ENCODE measurements at places on chromosomes 16 and 17. TPM values are rescaled to one million over a fixed set of nuclear protein-coding genes. Genes with fewer than 3 reads are reported as not detected.
A peak's percentile ranks its signal among the peaks of the same experiment; 100 is the strongest.

GRCh38 chr17:75517297-75517865 lies 1.1 kb downstream of the TSEN54 start:
- H3K36me3 ChIP-seq: no peaks in the 10 kb centered on the region
- DNase-seq: no peak
- H3K27ac ChIP-seq: peak overlapping the region; percentile 92
- peaks cover 32% of the 10 kb centered on the region for H3K4me1 ChIP-seq

DNA sequence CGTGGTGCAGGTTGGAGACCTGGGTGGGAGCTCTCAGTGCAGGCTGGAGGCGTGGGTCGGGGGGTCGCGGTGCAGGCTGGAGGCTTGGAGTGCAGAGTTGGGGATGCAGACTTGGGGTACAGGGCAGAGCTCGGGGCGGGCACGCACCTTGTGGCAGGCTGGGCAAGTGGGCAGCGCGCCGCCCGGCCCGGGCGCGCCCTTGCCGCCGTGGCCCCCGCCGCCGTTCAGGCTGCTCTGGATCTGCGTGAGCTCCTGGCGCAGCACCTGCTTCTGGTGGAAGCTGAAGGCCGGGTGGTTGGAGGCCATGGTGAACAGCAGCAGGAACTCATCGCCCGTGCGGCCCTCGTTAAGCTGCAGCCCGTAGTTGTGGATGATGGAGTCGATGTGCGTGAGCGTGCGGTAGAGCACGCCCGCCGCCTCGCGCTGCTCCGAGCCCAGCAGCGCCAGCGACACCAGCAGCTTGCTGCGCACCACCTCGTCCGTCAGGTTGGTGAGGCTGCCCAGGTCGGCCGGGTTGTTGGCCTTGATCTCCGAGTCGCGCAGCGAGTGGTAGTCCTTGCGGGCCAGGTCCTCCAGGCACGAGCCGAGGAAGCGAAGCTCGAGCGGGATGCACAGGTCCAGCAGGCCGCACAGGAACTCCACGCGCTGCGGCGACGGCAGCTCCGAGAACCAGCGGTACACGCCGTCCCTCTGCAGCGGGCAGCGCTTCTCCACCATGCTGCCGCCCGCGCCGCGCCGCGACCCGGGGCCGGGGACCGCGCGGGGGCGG lies 1.1 kb downstream of the ZCCHC14 start:
- peak; percentile 47 for DNase-seq
- peak overlapping the region; percentile 6 for H3K4me3 ChIP-seq
- H3K27ac ChIP-seq: no peak overlapping the region
- no peaks in the 10 kb centered on the region for H3K27me3 ChIP-seq

CDK3 gene
- 16.6 TPM for polyA plus RNA-seq

- no peaks in the 10 kb centered on the region for H3K36me3 ChIP-seq
- no peaks in the 10 kb centered on the region for H3K27me3 ChIP-seq
- DNase-seq: no peak
Measured at GRCh38 chr17:31673076-31673475, 186.0 kb downstream of the COPRS start.

- H3K36me3 ChIP-seq: no peaks in the 10 kb centered on the region
- peak; percentile 58 for DNase-seq
- no peaks in the 10 kb centered on the region for H3K4me1 ChIP-seq
- H3K27me3 ChIP-seq: no peaks in the 10 kb centered on the region
Measured at GRCh38 chr16:74700438-74701225, at the start of gene MLKL. MLKL (minus strand) TSS chr16:74700862; CDS start chr16:74695757, 5,105 bp downstream.

GRCh38 chr17:5122586-5123342 lies 6.9 kb downstream of the USP6 start:
- peaks cover 7% of the 10 kb centered on the region for H3K4me1 ChIP-seq
- no peaks in the 10 kb centered on the region for H3K36me3 ChIP-seq
- peak overlapping the region; percentile 72 for H3K4me3 ChIP-seq
- peak overlapping the region; percentile 71 for H3K27ac ChIP-seq

DNA sequence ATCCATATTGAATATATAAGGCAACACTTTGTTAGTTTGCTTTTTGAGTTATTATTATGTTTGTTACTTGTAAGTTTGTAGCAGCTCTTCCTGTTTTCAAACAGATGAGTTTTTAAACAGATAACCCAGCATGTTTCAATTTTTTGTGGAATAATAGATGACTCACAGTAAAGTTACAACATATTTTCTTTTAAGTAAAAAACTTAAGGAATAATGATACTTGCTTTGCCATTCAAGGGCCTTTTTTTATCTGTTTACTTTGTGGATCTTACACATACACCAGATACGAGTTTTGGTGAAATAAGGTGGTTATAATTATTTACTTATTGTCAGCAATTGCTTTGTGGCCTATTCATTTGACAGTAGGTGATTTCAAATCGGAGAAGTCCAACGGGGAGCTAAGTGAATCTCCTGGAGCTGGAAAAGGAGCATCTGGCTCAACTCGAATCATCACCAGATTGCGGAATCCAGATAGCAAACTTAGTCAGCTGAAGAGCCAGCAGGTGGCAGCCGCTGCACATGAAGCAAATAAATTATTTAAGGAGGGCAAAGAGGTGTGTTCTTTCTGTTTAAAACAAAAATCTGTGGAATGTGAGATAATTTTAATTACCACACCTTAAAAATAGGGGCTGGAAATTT lies 66.3 kb downstream of the BPTF start:
- peaks cover 4% of the 10 kb centered on the region for H3K4me1 ChIP-seq
- peak; percentile 53 for DNase-seq
- no peaks in the 10 kb centered on the region for H3K27me3 ChIP-seq
- H3K27ac ChIP-seq: no peak overlapping the region
- no peak overlapping the region for H3K4me3 ChIP-seq

- no peaks in the 10 kb centered on the region for H3K36me3 ChIP-seq
- H3K27ac ChIP-seq: no peak overlapping the region
- no peak for DNase-seq
- H3K27me3 ChIP-seq: no peaks in the 10 kb centered on the region
Measured at GRCh38 chr17:78763561-78763960, 18.5 kb downstream of the CYTH1 start.

DNA sequence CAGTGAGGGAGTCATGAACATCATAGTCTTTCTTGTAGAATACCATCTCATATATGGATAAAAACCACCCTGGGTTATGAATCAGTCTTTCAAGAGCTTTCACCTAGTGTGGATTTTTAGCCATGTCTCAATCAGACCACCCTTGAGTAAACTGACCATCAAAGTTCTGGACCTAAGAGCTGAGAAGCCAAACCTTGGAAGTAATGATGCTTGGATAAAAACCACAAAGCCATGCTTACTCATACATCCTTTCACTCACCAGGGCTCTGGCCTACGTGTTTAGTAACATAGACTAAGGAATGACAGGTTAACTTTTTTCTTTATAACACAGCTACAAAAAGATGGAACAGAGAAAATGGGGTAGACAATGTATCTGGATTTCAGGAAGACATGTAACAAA lies 167.2 kb downstream of the STX8 start:
- H3K27ac ChIP-seq: no peak overlapping the region
- H3K36me3 ChIP-seq: no peaks in the 10 kb centered on the region
- no peak for DNase-seq
- H3K27me3 ChIP-seq: no peaks in the 10 kb centered on the region
- no peak overlapping the region for H3K4me3 ChIP-seq

DNA sequence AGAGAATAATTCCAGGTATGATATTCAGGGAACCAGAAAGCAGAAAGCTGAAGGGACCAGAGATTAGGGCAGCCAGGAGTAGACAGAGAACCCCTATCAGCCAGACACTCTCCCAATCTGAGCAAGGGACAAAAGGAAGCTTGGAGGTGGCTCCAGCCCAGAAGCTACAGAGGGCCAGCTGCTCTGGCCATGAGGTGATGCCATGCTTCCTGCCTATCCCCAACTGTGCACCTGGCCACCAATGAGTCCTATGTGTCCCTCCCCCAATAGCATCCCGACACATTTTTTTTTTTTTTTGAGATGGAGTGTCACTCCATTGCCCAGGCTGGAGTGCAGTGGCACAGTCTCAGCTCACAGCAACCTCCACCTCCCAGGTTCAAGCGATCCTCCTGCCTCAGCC lies 30.0 kb downstream of the NSMCE1 start:
- no peak for DNase-seq
- no peaks in the 10 kb centered on the region for H3K36me3 ChIP-seq
- H3K4me3 ChIP-seq: no peak overlapping the region
- H3K27me3 ChIP-seq: no peaks in the 10 kb centered on the region
- H3K27ac ChIP-seq: no peak overlapping the region

- DNase-seq: no peak
- no peaks in the 10 kb centered on the region for H3K36me3 ChIP-seq
- no peaks in the 10 kb centered on the region for H3K27me3 ChIP-seq
- H3K27ac ChIP-seq: no peak overlapping the region
- H3K4me1 ChIP-seq: no peaks in the 10 kb centered on the region
Measured at GRCh38 chr16:55839115-55839514, 6.2 kb upstream of the CES1 start.

DNA sequence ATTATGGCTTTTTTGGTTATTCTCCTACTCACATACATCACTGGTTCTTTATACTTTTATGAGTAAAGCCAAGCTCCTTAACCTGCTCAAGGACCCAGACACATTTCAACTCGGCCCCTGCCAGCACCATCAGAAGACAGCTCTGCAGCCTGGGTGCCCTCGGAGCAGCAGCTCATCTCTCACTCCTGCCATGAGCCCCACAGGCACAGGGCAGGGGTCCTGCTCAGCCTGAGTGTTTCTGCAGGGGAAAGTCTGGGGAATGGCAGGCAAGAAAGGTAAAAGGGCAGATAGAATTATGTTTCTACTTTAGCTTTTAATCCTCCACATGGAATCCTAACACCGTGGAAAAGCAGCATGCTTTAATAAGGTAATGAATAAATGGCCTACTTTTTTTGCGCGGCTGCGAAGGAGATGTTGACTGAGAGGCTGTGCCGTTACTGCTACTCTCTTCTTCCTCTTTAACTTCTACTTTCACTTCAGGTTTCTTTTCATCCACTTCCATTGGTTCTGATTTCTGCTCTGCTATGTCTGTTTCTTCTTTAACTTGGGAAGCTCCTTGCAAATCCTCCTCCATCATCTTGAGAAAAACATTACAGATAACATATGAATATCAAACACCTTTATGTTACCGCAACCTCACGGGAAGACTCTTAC lies 50.1 kb upstream of the TRAP1 start:
- H3K4me1 ChIP-seq: no peaks in the 10 kb centered on the region
- no peaks in the 10 kb centered on the region for H3K27me3 ChIP-seq
- DNase-seq: no peak
- peaks cover 4% of the 10 kb centered on the region for H3K36me3 ChIP-seq
- no peak overlapping the region for H3K4me3 ChIP-seq

DNA sequence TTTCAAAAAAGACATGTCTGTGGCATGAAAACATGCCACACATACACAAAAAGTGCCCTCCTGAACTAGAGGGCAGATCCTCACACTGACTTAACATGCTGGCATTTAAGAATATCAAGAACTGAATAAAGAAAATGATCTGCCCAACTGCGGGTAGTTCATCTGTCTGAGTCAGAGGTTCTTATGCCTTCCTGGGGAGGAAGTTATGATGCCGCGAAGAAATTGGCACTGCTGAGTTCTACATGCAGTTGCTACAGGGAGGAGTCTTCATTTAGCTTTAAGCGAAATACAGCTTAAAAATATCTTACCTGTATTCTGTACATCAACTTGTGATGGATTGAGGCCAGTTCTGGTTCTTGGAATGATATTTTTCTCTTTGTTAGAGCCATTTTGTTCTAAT lies 6.3 kb downstream of the ALDH3A2 start:
- H3K4me3 ChIP-seq: no peak overlapping the region
- H3K36me3 ChIP-seq: no peaks in the 10 kb centered on the region
- H3K4me1 ChIP-seq: peaks cover 26% of the 10 kb centered on the region
- H3K27ac ChIP-seq: no peak overlapping the region
- DNase-seq: no peak
- H3K27me3 ChIP-seq: no peaks in the 10 kb centered on the region

ZNF423 gene
- 11.3 TPM for polyA plus RNA-seq

DNA sequence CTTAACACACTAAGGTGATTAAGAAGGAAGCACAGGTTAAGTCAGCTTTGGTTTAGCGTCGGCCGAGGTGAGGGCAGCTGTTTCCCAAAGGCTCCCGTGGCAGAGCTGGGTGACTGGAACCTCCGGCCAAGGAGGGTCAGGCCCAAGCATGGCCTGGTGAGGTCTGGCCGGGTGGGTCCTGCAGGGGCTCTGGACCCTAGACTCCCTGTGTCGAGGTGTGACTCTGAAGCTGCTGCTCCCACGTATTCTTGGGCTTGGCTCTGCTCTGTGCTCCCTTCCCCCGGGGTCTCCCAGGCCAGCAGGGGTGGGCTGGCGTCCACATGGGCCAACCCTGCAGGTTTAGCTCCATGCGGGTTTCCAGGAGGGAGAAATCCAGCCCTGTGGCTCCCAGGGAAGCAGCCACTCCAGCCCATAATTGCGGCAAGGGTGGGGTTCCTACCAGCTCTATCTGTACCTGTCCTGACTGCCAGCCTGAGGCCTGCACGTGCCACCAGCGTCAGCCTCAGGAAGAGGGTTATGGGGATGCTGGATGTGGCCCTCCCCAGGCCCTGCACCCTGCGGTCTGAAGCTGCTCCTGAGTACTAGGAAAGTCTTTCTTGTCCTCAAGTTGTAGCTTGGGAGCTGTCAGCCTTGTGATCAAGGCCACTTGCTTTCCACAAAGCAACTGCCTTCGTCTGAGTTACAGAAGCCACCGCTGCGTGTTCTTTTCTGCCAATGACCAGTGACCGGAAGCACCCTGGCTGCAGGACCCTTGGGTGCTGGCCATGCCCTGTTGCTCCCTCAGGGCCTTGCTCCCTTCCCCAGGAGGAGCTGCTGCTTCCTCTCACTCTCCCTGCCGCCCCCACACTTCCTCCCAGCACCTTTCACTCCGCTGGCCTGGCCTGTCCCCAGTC lies 4.8 kb downstream of the CDK5R1 start:
- H3K4me3 ChIP-seq: no peak overlapping the region
- no peak for DNase-seq
- no peaks in the 10 kb centered on the region for H3K36me3 ChIP-seq
- H3K4me1 ChIP-seq: peaks cover 4% of the 10 kb centered on the region

CCL2 gene
- 64.8 TPM for polyA plus RNA-seq

DNA sequence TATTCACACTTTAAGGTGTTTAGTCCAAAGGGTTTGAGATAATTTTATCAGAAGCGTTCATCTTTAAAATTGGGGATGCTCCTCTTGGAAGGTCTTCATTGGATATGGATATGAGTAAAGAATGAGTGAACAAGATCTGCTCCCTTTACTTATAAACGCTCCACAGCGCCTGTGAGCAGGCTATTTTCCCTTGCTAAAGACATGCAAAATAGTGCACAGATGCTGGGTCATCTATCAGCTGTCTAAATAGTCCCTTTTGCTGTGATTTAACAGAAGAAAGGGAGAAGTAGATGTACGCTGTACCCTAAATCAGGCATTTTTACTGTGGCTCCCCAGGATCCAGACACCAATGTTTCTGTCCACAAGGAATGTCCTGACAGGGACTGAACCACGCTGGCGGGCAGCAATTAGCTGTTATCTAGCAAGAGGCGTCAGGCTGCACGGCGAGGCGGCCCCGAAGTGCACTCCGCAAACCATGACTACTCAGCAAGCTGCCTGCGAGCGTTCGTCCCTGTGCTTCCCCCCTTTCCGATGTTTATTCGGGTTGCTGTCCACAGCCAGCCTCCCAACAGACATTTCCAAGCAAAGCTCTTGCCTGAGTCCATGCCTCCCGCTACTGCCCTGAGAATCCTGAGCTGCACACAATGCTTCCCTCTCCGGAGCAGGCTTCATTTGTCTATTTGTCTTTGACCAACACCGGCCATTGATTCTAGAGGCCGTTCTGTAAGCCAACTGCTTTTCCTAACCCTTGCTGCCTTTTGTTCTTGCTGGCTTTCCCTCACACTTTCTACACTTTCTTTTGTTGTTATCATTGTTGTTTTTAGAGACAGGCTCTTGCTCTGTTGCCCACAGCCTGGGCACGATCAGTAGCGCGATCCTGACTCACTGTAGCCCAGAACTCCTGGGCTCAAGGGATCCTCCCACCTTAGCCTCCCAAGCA lies 55.7 kb upstream of the CNEP1R1 start:
- no peak overlapping the region for H3K27ac ChIP-seq
- no peaks in the 10 kb centered on the region for H3K36me3 ChIP-seq
- H3K27me3 ChIP-seq: no peaks in the 10 kb centered on the region
- no peak overlapping the region for H3K4me3 ChIP-seq
- no peaks in the 10 kb centered on the region for H3K4me1 ChIP-seq

All from hepatocyte (in vitro differentiated cells).